ENCODE measurements at places on chromosomes 1 and 21.

GRCh38 chr1:155989242-155990004, 11.1 kb upstream of the ARHGEF2 start:
- DNase-seq, result no peak

DNA sequence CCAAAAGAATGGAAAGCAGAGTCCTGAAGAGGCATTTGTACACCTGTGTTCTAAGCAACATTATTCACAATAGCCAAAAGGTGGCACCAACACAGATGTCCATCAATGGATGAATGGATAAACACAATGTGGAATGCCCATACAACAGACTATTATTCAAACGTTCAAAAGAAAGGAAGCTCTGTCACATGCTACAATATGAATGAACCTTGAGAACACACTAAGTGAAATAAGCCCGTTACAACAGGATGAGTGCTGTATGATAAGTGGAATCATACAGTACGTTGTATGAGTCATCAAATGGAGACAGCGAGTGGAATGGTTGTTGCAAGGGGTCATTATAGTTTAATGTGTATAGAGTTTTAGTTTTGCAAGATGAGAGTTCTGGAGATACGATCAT, 80.1 kb downstream of the SH3BGR start:
- peak; percentile 27 for DNase-seq

GRCh38 chr1:10950316-10951172, 61.9 kb upstream of the TARDBP start:
- DNase-seq, result no peak

- DNase-seq, result no peak
These were observed 53.6 kb downstream of the COL18A1 start for GRCh38 chr21:45458281-45459170.

DNA sequence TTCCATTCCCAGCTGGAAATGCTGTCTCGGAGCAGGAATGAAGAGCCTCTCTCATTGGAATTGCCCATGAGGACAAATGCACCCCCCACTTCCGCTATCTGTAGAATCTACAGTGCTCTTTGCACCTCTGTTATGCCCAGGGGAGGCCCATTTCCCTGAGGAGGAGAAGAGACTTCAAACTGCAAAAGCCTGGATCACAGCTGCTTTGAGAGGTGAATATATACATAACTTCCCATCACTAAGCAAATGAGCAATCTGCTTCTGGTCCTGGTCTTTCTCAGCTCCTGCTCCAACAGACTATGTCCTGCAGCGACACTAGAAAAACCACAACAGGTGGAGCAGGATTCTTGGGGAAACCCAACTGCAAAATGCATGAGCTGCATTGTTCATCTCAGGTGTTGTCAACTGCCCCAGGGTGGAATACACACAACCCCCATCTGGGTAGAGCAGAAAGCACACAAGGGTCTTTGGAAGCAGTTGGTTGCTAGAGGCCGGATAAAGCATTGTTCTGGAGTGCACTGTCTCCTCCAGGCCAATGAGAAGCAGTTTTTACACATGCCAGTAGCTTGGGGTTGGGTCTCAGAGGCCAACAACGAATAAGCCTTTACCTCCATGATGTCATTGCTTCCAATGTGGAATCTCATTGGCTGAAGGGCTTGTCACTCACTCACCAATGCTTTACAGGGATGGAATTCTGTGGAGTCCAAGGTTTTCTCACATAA, 67.7 kb upstream of the RAB4A start:
- no peak for DNase-seq

- no peak for DNase-seq
These were observed 1128.7 kb downstream of the AMY1C start for GRCh38 chr1:104878203-104878909.

GRCh38 chr1:75742047-75742625, 17.6 kb downstream of the ACADM start:
- DNase-seq, result no peak

DNA sequence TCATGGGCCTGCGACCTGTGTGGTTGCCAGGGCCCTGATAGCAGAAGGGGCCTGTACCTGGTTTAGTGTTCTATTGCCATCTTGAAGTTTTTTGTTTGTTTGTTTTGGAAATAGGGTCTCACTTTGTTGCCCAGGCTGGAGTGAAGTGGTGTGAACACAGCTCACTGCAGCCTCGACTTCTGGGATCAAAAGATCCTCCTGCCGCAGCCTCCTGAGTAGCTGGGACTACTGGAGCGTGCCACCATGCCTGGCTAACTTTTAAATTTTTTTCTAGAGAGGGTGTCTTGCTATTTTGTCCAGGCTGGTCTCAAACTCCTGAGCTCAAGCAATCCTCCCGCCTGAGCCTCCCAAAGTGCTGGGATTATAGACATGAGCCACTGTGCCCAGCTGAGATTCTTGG, 72.9 kb downstream of the UBE2T start:
- no peak for DNase-seq
